ENCODE measurements at places on chromosomes 11 and 22.

- no peak for DNase-seq
Observed at GRCh38 chr11:3052567-3052966, 4.7 kb downstream of the CARS1 start.

- no peak for DNase-seq
Observed at GRCh38 chr11:47361419-47361818, 8.9 kb upstream of the MYBPC3 start.

GRCh38 chr11:64120951-64121569 is 44.9 kb downstream of the MACROD1 start:
- DNase-seq: no peak

GRCh38 chr11:19878520-19878919 is 165.9 kb downstream of the NAV2 start:
- no peak for DNase-seq

DNA sequence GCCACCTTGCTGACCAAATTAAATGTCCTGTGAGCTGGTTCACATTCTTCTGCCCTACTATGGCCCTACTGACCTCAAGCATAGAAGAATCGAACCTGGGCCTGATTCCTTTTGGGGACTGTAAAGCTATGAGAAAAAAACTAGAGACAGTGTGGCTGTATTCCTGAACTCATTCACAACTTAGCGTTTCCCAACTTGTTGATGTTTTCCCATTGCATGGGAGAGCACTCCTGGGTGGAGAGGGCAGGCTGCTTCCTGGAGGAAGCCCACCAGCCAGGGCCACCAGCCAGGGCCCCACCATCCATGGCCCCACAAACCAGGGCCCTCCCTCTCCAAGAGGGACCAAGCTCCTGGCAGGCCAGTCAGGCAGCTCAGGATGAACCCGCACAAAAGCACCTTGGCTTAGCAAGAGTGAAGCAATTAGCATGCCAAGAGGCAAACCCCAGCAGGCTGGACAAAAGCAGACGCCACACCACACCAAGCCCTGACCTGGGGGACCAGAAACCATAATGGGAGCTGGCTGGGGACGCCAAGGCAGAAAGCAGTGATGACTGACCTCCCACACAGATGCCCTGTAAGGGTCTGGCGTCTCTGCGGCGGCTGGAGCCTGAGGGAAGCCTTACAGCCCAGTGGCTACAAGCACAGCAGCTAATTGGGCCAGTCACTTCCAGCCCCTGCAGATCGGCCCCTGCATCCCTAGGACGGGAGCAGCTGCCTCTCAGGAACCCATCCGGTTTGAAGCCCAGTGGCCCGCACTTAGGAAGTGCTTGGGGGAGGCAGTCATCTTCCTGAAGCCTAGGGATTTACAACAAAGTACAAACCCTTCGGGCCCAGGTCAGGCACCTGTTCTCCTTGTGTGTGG is 2.1 kb downstream of the CERK start:
- DNase-seq: peak; percentile 31

DNA sequence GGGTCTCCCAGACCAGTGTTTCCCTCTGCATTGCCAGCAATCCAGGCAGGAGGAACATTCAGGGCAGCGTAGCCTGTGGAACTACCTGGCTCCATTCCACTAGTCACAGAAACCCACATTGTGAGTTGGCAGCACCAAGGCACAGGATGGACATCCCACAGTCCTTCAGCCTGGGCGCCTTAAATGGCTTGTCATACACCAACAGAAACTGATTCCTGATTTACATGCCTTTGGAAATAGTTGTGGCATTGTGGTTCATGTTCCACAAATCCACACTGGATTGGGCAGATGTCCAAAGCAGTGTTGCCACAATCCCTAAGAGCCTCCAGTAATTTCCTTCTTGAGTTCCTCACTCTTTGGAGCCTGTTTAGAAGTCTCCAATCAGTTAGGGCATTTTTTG is 225.6 kb downstream of the BLID start:
- DNase-seq: no peak

GRCh38 chr11:121761186-121761585 is 308.4 kb upstream of the SORL1-AS1 start:
- DNase-seq: no peak

DNA sequence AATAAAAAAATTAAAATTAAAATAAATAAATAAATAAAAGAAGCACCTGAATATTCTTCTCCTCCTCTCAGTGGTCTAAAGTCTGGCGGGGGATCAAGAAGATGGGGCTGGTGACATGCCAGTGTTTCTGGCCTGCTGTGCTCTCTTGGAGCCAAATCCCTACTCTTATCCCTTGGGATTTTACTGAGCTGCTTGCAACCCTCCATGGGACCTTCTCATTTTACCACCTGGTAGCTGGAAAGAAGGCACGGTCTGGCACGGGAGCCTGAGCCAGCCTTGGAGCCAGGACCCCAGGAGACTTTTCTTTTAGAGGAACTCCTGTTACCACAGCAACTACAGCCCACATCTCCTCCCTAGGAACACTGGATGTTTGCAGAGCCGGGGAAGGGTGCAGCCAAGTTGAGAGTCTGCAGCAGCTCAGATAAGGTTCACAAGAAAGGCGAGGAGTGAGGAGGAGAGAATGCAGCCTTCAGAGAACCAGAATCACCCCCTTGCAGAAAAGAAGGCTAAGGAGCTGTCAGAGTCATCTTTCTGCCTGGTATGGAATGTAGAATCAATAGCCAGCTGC is 21.4 kb downstream of the CD6 start:
- no peak for DNase-seq

GRCh38 chr11:132185726-132186592 is 815.5 kb downstream of the NTM start:
- DNase-seq: no peak

- no peak for DNase-seq
Observed at GRCh38 chr11:32131321-32131720, 40.4 kb downstream of the RCN1 start.

GRCh38 chr11:32244453-32244852 is 153.6 kb downstream of the RCN1 start:
- no peak for DNase-seq

GRCh38 chr11:131468565-131468964 is 98.2 kb downstream of the NTM start:
- DNase-seq: no peak

DNA sequence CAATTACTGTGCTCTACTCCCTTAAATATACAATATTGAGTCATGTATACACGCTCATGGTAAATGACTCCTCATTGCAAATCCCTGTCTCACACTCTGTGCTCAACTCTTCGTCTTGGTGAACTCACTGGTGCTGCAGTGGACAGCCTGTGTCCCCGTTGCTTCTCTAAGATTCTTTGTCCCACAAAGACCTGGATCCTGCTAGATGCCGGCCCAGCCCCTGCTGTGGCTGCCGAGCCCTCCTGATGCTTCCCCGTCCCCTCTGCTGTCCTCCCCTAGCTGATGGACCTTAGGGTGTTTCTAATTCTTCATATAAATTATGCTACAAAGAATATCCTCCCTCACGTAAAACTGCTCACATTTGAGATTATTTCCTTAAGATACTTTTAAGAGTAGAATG is 5.5 kb downstream of the APOL2 start:
- DNase-seq: no peak

DNA sequence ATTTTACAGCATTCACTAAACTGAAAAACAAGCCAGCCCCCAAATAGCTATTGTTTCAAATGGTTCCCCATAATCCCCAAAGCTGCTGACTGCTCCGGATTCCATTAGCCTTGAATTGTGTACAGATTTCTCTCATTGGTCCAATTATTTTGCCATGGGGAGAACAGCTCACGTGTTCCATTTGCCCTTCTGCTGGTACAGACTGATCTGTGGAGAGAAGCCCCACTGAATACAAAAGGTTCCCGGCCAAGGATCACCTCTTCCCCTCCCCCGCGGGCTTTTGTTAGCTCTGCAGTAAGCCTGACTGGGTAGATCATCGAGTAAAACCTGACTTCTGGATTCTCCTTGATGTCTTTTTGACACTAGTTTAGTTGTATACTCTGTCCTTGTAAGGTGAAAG is 9.1 kb upstream of the MAPK8IP1 start:
- DNase-seq: no peak

DNA sequence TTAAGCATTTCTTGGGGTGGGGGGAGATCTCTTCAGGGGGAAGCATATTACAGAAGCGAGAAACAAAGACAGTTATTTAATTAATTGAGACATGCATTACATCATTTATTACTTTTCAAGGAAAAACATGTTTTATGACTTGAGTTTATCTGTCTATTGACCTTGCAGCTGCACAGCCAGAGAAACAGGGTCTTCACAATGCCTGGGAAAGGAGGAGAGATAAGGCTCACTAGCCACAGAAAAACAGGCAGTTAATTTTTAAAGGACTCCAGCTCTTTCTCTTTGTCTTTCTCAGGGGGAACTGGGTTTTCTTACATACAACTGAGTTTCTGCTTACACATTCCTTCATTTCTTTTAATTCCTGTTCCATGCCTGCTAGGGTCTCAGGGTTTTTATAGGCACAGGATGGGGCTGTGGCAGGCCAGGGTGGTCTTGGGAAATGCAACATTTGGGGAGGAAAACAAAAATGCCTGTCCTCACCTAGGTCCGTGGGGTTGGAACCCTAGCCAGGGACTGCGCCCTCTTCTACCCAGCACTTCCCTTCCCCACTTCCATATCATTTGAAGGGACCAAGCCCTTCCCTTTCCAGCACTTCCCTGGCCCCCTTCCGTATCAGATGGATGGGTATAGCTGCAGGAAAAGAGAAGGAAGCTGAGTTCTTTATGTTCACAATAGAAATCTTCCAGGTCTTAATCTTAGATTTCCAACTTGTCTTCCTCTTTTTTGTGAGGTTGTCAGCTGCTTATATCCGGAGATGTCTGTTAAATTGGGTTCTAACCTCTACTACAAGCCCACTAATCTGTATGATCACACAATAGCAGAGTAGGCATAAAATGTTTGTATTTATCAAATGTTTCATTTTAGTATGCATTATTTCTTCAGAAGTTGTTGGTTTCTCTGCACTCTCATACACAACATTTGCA is 38.3 kb downstream of the BIRC2 start:
- DNase-seq: no peak

- DNase-seq: no peak
Observed at GRCh38 chr11:113873236-113873626, 2.1 kb downstream of the USP28 start.

DNA sequence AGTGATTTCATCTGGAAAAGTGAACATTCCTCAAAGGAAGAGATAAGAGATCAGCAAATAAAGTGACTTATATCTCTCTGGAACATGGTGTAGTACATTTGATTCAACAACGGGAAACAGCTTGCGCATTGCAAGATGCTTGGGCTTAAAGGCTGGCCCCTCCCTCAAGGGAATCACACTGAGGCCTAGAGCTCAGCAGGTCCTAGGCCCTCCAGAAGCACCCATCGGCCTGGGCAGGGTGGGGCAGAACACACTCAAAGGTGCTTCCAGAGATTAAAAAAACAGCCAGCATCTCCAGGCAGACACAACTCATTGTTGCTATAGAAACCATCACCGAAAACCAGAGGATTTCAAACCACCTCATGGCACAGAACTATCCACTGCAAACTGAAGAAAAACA is 69.0 kb upstream of the ARFGAP3 start:
- no peak for DNase-seq

DNA sequence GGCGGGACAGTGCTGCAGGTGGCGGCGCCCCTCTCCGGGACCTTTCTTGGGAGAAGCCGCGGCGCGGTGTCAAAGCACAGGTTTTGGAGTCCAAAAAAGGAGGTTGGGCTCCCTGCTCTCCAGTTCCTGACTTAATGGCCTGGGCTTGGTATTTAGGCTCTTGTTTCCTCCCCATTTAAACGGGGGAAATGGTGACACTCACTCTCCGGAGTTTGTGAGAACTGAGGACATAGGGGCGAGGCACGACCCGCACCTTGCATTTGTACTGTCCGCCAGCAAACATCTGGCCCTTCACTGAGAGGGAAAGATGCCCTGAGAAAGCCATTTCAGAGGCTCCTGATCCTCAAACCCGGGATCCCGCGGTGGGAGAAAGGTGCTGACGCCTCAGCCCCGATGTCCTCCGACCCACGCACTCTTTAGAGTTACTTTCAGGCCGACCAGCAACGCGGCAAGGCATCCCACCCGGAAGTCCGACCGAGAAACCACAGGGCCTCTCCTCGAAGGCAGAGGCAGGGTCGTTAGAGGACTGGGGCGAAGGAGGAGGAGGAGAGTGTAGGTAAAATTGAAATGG is 2.9 kb upstream of the WDR74 start:
- no peak for DNase-seq

DNA sequence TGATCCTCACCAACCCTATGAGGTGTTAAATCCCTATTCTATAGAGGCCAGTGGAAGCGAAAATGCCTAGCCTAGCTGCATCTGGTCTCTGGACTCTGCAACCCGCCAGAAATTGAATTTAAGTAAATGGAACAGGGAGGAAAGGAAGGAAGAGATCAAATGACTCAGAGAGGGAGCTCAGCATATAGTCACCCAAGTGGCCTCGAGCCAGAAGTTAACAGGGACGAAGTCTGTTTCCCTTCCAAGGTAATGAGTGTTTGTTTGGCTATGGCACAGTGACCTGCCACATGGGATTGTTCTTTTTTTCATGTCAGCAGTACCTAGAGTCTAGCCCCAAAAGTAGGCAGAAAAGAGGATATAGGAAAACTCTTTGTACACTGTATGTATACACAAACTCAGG is 66.3 kb downstream of the PAK1 start:
- DNase-seq: no peak

GRCh38 chr22:50101870-50102565 is 12.2 kb downstream of the MOV10L1 start:
- DNase-seq: no peak

DNA sequence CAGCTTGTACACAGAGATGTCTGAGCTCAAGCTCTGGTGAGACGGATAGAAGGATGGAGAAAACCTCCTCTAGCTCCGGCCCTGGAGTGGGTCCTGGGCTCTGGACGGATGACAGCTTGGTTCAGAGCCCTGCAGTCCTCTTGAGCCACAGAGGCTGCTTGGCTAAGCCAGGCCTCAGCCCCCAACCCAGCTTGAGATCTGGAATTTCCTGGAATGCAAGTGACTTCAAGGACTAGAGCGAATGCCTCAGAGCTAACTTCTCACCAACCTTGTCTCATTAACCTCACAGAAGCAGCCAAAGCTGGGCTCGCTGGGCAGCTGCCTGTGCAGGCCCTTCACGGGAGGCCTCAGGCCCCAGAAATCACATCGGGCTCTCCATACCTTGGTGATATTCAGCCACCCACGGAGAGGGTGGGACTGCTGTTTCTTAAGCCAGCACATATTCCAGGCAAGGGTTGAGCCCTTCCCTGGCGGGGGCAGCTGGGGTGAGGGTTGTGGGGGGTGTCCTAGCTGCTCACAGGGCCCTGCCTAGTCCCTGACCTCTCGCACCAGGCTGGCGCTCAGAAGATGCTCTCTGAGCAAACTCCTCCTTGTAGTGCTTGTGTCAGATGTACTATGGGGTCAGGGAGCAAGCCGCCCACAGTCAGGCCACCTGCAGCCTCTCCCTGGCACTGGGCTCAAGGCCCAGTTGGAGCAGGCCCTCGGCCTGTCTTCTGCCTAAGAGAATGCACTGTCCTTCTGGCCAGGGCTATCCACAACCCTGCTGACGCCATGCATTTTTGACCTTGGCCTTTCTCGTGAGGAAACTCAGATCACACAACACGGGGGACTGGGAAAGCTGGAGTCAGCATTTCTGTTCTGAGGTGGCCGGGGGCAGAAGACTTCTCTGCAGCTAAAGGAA is 73.6 kb upstream of the TTLL12 start:
- no peak for DNase-seq

Data from hippocampal formation (tissue), 2 donors.